ENCODE measurements at places on chromosomes 16 and 17.

DNA sequence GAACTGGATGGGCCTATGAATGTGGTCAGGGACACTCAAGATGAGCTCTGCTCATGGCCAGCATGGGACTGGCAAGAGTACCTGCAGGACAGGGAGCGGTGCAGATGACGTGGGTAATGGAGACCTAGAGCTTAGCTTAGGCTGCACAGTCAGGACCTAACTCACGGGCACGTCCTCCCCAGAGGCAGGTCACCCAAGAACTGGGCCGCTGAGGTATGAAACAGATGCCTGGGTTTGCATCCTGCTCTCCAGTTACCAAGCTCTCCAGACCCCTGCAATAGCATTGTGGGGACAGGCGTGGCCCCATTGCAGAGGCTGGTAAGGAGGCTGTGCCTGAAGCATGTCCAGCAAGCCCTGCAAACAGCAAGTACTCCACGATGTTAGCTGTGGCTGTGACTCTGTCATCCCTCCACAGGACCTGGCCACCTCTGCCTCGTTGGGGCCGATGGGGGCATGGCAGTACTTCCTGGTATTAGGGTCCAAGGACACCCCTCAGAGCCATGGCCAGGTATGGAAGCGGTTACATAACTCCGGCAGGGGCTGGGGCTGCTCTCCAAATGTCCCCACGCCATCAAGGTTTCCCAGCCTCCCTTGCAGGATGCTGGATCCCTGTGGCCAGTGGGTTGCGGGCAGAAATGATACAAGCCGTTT, 37.5 kb upstream of the RBFOX3 start:
- DNase-seq = no peak

- no peak for DNase-seq
Observed at GRCh38 chr16:58425756-58426494, 33.7 kb downstream of the GINS3 start.

- DNase-seq = no peak
Observed at GRCh38 chr17:75645889-75646637, 12.8 kb downstream of the SMIM5 start.

DNA sequence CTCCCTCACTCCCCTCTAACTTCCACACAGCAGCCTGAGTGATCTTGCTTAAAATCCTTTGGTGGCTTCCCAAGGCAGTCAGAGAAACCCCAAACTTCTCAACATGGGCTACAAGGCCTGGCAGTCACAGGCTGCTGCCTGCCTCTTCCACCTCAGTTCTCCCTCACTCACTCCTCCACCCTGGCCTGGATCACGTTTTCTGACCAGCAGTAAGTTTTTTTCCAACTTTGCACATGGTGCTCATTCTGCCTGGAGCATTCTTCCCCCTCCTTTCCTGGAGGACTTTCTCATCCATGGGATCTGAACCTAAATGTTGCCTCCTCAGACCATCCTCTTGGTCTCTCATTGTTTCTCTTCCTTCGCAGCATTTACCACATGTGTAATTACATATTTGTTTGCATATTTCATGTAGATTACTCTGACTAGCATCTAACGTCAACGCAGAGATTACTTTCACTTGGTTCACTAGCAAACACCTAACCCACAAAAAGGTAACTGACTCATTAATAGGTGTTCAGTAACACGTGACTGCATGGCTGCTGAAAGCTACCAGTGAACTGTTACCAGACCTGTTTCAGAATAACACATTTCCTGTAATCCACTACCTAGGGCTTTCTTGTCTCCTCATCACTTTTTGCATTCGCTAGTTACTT, 17.1 kb downstream of the GNA13 start:
- no peak for DNase-seq

DNA sequence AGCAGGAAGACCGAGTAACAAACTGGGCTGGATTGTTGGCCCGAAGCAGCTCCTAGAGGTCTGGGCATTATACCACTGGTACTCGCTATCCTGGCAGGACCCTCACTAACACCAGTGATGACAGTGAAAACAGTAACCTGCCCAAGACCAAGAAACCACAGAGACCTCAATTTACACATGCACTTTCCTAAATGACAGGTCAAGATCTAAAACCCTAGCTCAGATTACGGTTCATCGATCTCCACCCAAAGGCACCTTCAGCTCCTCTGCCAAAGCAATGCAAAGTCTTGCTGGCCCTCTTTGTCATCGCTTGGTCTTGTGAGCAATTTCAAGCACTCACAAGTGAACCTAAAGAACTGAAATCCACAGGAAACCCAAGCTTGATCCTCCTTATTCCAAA, 1.5 kb downstream of the PIP4K2B start:
- no peak for DNase-seq

GRCh38 chr17:56913353-56913866, 439 bp downstream of the TRIM25 start:
- DNase-seq = no peak

DNA sequence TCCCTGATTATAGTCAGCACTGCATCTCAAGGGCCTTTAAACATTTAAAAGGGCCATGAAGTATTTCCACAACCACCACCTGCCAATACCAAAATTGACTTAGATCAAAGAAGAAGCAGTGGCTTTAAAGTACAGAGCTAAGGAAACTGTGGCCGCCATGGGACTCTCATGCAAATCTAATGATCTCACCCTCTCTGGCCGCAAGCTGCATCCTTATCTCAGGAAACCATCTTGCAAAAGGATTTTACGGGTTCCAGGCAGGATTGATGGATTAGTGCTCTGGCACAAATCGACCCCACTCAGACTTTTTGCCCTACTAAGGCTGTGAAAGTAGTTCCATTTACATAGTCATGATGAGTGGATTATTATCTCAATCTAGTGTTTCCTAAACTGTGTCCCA, 22.6 kb downstream of the CDRT4 start:
- no peak for DNase-seq

DNA sequence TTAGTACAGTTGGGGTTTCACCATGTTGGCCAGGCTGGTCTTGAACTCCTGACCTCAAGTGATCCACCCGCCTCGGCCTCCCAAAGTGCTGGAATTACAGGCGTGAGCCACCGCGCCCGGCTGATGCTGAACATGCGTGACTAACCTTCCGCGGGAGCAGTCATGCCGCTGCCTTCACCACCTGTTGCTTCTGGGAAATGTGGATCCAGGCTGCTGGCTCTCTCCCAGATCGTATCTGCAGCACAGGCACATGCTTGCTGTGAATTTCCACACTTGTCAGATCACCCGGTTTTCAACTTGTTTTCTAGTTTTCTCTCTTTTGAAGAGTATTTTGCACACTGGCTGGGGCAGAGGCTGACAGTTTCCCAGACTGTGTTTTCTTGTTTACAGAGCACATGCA, 97.9 kb downstream of the ADCY9 start:
- no peak for DNase-seq

DNA sequence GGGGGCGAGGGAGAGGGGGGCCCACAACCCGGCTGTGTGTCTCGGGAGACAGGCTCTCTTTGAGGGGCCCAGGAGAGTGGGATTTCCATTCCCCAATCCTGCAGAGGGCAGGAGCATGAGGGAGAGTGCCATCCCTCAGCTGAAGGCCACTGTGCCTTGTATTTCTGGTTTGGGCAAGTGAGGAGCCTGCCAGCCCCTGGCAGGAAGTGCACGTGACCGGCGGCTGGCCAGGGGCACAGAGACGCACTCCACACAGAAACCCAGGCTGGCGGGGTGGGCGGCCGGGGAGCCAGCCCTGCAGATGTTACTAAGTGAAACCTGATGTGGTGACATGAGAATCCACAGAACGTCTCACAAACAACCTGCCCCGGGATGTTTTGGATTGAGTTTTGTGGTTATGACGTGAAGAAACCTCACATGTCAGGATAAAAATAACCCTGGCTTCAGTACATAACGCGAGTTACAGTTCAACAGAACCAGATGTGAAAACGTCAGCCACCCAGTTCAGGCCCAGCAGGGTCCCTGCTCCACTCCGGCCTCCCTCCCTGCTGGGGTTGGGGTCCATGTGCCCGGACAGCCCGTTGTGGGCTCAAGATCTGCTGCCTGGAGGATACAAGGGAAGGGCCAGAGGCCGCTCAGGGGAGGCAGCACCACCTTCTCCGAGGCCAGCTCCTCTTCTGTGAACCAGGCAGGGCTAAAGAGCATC, 51.7 kb upstream of the MTSS2 start:
- DNase-seq = peak; percentile 91

GRCh38 chr17:48128400-48128799, 20.8 kb downstream of the SNX11 start:
- no peak for DNase-seq

GRCh38 chr17:37147301-37147812, 198.6 kb downstream of the AATF start:
- DNase-seq = no peak

- DNase-seq = peak; percentile 76
Observed at GRCh38 chr16:19375561-19376158, 42.0 kb upstream of the TMC5 start.

GRCh38 chr16:86378831-86379504, 131.4 kb upstream of the FOXF1 start:
- no peak for DNase-seq

- no peak for DNase-seq
Observed at GRCh38 chr16:22267764-22268163, 29.4 kb upstream of the POLR3E start.

DNA sequence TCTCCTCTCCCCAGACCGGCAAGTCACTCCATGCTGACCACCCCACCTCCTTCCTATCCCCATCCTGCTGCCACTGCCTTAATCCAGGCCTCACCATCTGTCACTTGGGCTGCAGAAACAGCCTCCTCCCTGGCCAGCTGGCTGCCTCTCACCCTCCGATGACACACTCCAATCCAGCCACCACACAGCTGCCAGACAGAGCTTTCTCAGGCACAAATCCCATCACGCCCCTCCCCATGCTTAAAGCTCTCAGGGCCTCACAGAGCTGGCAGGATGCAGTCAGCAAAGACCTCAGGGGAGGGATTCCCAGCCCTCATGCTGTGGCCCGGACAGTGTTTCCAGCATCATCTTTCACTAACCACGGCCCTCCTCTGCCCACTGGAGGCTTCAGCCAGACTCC, 13.7 kb downstream of the CAMKK1 start:
- DNase-seq = peak; percentile 67

DNA sequence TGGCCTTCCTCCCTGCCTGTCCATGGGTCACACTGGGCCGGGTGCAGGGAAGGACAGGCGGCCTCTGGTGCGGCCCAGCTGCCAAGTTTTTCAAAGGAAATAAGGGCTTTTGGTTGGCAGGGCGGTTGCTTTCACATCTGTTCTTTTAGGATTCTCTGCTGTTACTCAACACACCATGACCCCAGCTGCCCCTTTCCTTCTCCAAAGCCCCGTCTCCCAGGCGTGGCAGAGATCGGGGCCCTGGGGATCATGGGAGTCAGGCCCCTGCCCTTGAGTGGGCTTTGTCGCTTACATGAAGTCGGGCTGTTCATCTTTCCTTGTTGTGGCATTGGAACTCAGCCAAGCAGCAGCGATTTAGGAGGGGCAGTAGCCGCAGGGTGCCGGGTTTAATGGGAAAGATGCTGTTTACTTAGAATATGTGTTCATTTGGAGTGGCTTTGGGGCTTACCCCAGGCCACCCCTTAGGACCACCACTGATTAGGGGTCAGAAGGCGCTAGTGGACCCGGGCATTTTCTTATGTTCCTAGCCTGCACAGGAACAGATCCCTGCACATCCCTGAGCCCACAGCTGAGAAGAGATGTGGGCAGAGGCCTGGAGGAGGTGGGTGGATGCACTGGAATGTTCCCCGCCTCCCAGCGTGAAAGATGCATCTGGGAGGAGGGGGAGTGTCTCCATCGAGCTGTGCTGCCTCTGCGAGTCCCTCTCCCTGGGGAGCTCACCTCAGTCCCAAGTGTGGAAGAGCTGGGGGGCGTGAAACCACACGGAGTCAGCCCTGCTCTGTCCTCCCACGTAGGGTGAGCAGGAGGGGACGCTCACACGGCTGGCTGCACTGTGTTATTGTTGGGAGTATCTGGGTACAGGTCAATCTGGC, 6.8 kb upstream of the ADCY7 start:
- peak; percentile 46 for DNase-seq
